ENCODE measurements at places on chromosomes 6 and 20. TPM values are rescaled to one million over a fixed set of nuclear protein-coding genes. Genes with fewer than 3 reads are reported as not detected.

Gene C20orf204
- total RNA-seq = 0.88 TPM

Gene CENPQ
- 1.5 TPM for total RNA-seq

Gene EYA2
- 0.57 TPM for total RNA-seq

Gene FAM83C
- total RNA-seq = not detected

Gene NRN1
- total RNA-seq = not detected

Gene ENPP4
- 1.1 TPM for total RNA-seq

Gene GINS1
- 1.5 TPM for total RNA-seq

Gene DEF6
- total RNA-seq = 0.22 TPM

Gene HLA-DQA2
- not detected for total RNA-seq

Gene IPCEF1
- total RNA-seq = under 0.01 TPM

Gene THEMIS
- not detected for total RNA-seq

Gene NOX3
- total RNA-seq = not detected

Gene BTN1A1
- not detected for total RNA-seq

Gene DPM1
- 73.3 TPM for total RNA-seq

Gene GABRR1
- total RNA-seq = not detected

Gene WFDC10B
- total RNA-seq = not detected

Gene MTHFD1L
- 63.7 TPM for total RNA-seq

Gene ZC2HC1B
- total RNA-seq = not detected

Gene NR2E1
- total RNA-seq = not detected

Gene TPX2
- 123 TPM for total RNA-seq

Gene PGC
- total RNA-seq = not detected

Gene COL12A1
- 404 TPM for total RNA-seq

Gene RHAG
- not detected for total RNA-seq

Gene SYCP2L
- total RNA-seq = not detected

Gene ZNF391
- total RNA-seq = 0.14 TPM

Gene NNAT
- total RNA-seq = 0.43 TPM

Gene POU3F2
- total RNA-seq = not detected

Gene TRAPPC3L
- total RNA-seq = under 0.01 TPM

Gene PDE7B
- total RNA-seq = 20.2 TPM

Gene TREML1
- total RNA-seq = not detected

Gene TBC1D20
- total RNA-seq = 52.0 TPM

Gene DEFB121
- not detected for total RNA-seq

Gene CCN2
- total RNA-seq = 283 TPM

Gene KCNK16
- not detected for total RNA-seq

Gene VSTM2L
- total RNA-seq = 0.22 TPM

Gene MYT1
- not detected for total RNA-seq

Gene SMPD2
- total RNA-seq = 14.7 TPM

Gene GHRH
- not detected for total RNA-seq

Gene SLC39A7
- total RNA-seq = 224 TPM

Gene CALHM5
- 2.2 TPM for total RNA-seq

Gene SAMHD1
- total RNA-seq = 27.1 TPM

Gene NKAPL
- total RNA-seq = 1.5 TPM

Gene GSTA2
- total RNA-seq = not detected

Gene SOX12
- 10.1 TPM for total RNA-seq

Gene GPR63
- 0.22 TPM for total RNA-seq

Gene SALL4
- 0.29 TPM for total RNA-seq

Gene PKHD1
- not detected for total RNA-seq

Gene SOBP
- total RNA-seq = 1.9 TPM

Gene APCDD1L
- total RNA-seq = 3.5 TPM

Gene BIRC7
- total RNA-seq = 0.29 TPM

Gene ZNF311
- total RNA-seq = 0.43 TPM

Gene CD24
- total RNA-seq = not detected

Gene SLC22A7
- not detected for total RNA-seq

Gene TTK
- total RNA-seq = 54.8 TPM

Gene DEFB132
- not detected for total RNA-seq

Gene TUBB2A
- 20.4 TPM for total RNA-seq

Gene GRIK2
- total RNA-seq = 0.44 TPM

Gene DLK2
- total RNA-seq = 0.57 TPM

Measured in placental pericyte (primary cell).